Sigmoid colon (tissue), 7 donors: ENCODE measurements at places on chromosomes 13 and 19. TPM values are rescaled to one million over a fixed set of nuclear protein-coding genes. Genes with fewer than 3 reads are reported as not detected.
A peak's percentile ranks its signal among the peaks of the same experiment; 100 is the strongest.

Gene SLITRK1
- not detected for total RNA-seq

Gene PCDH20
- 2.1 TPM for total RNA-seq

DNA sequence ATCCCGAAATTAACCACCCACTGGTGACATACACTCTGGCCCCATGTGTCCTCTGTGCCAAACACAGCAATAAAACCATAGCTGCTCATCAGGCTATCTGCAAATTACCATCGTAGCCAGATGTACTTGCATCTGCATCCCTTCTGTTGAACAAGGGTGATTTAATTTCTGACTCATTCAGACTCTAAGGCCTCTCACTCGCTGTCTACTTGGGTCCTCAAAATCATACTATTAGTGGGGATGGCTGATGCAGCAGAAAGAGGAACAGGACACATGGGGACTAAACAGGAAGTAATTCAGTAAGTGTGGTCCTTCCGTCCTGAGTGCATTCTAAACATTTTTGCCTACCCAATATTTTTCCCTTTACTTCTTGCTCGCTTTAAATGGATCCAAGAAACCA is 2275.0 kb upstream of the PCDH20 start:
- no peaks in the 10 kb centered on the region for H3K27me3 ChIP-seq
- H3K4me3 ChIP-seq, result no peak overlapping the region

- no peak overlapping the region for H3K4me3 ChIP-seq
- no peaks in the 10 kb centered on the region for H3K36me3 ChIP-seq
- H3K27me3 ChIP-seq, result no peaks in the 10 kb centered on the region
- peak overlapping the region; percentile 69 for H3K27ac ChIP-seq
- H3K4me1 ChIP-seq, result peaks cover 21% of the 10 kb centered on the region
Measured at GRCh38 chr13:35698911-35699576, 222.6 kb upstream of the MAB21L1 start.

Gene NKPD1
- total RNA-seq, result 0.83 TPM

Gene TMEM221
- total RNA-seq, result 1.7 TPM

Gene BEST2
- not detected for total RNA-seq

DNA sequence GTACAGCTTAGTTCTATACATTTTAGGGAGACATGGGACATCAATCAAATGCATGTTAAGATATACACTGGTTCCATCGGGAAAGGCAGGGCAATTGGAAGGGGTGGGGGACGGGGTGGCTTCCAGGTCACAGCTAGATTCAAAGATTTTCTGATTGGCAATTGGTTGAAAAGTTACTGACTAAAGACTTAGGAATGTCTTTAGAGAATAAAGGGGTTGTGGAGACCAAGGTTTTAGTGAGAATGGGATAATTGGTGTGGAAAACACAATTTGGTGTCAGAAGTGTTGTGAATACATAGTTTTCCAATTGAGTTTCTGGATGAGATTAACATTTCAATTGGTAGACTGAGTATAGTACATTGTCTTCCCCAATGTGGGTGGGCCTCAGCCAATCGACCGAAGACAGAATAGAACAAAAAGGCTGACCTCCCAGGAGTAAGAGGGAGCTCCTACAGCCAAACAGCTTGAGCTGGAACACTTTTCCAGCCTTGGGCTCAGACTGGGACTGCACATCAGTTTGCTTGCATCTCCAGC is 988 bp upstream of the CCDC169 start:
- peaks cover 15% of the 10 kb centered on the region for H3K4me1 ChIP-seq
- peak overlapping the region; percentile 78 for H3K27ac ChIP-seq
- DNase-seq, result peak; percentile 65
- H3K27me3 ChIP-seq, result no peaks in the 10 kb centered on the region
- peak overlapping the region; percentile 68 for H3K4me3 ChIP-seq
- no peaks in the 10 kb centered on the region for H3K36me3 ChIP-seq

DNA sequence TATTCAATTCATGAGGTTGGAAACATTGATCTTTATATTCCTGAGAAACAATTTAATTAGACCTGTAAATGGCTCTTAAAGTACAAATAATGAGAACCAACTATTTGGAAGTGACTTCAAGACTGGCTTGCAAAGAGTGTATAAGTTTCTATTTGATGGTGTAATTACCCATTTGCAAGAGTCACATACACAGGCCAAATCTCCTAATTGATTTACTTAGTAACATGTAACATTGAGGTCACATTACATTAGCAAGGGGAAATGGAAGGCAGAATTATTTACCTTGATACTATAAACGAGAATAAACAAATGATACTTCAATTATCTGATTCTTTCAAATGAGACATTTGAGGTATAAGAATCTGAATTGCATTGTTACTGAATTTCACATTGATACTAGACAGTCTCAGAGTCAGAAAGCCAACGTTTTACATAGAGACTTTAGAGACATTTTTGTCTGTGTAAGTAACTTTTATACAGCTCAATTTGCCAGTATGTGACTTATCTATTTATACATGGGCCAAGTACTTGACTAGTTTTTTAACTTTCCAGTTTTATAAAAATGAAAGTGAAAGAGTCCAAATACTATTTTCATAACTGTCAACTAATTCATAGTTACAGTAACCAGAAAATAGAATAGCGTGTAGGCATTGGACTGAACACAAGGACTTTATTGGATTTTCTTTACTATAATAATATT is 95.6 kb upstream of the RFC3 start:
- H3K4me1 ChIP-seq, result peaks cover 20% of the 10 kb centered on the region
- H3K36me3 ChIP-seq, result no peaks in the 10 kb centered on the region
- no peak for DNase-seq
- peak overlapping the region; percentile 61 for H3K27ac ChIP-seq

- no peak for DNase-seq
- H3K27me3 ChIP-seq, result no peaks in the 10 kb centered on the region
- H3K4me1 ChIP-seq, result no peaks in the 10 kb centered on the region
- H3K4me3 ChIP-seq, result no peak overlapping the region
Measured at GRCh38 chr19:42348211-42348610, 22.8 kb downstream of the MEGF8 start.

GRCh38 chr19:30172613-30173242 is 199.5 kb upstream of the ZNF536 start:
- DNase-seq, result no peak
- no peaks in the 10 kb centered on the region for H3K4me1 ChIP-seq
- H3K27ac ChIP-seq, result no peak overlapping the region
- no peaks in the 10 kb centered on the region for H3K27me3 ChIP-seq

DNA sequence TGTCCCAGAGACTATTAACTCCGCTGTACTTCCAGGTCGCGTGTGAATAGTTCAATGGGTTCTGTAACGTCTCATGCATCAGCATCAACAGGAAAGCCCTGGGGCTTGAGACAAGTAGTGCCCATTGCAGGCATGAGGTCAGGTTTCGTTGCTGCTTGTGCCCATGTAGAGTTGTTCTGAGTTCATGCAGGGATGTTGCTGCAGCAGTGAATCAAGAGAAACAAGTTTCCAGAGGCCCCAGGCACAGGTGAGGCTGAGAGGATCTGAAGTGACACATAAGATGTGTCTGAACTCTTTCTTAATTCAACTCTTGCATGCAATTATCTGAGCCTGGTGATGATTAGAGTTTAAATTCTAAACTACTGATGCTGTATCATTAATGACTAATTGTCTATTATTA is 8.6 kb upstream of the ZNF283 start:
- H3K4me3 ChIP-seq, result no peak overlapping the region
- peaks cover 7% of the 10 kb centered on the region for H3K27me3 ChIP-seq
- peaks cover 5% of the 10 kb centered on the region for H3K4me1 ChIP-seq
- no peak overlapping the region for H3K27ac ChIP-seq
- DNase-seq, result no peak

GRCh38 chr13:86541461-86541860 is 742.2 kb upstream of the SLITRK6 start:
- H3K4me1 ChIP-seq, result no peaks in the 10 kb centered on the region
- H3K4me3 ChIP-seq, result no peak overlapping the region
- no peak for DNase-seq
- no peak overlapping the region for H3K27ac ChIP-seq
- H3K36me3 ChIP-seq, result no peaks in the 10 kb centered on the region
